PC-9 (cell line): ENCODE measurements at places on chromosomes 1 and 21.
A peak's percentile ranks its signal among the peaks of the same experiment; 100 is the strongest.

- no peak for DNase-seq
These were observed 21.9 kb downstream of the GPR52 start for GRCh38 chr1:174469687-174470086.

DNA sequence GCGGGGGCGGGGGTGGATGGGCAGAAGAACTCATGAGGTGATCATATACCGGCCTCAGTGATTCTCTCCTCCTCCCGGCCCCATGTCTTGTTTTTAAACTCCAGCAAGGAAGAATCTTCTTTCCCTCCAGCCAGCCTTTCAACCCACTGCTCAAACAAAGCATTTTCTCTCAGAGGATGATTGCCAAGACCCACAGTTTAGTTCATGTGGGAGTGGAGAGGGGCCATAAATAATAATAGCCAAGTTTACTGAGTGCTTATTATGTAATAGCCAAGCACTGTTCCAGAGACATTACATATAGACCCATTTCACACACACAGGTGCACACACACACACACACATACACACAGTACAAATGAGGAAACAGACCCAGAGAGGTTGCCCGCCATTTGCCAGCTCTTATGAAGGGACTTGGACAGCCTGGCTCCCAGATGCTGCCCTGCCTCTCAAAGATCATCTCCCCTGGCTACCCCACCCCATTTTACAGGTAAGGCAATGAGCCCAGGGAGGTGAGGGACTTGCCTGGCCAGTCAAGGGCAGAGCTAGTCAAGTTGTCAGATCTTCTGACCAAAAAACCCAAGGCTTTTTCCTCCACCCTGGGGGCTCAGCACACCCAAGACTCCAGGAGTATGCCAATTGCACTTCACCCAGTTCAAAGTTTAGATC lies 18.0 kb upstream of the BCAR3 start:
- DNase-seq = no peak

DNA sequence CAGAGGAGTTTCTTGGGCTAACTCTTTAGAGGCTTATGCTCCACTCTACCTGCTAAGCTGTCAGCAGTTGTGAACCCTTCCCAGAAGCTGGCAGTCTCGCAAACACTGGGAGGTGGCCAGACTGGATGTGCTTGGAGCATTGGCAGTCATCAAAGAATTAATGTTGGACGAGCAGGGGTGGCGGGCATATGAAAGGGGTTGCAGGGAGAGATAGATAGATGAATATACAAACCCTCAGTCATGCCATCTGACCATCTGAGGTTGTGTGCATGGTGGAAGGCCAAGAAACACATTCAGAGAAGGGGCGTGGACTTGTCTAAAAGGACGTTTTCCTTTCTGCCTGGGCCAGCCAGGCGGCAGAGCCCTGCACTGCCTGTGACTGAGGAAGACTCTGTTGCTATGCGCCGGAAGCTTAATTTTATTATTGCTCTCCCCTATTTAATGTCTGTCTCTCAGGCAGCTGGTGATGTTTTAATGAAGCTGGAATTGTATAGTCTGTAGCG lies 164.4 kb downstream of the PBX1 start:
- no peak for DNase-seq

- no peak for DNase-seq
These were observed 120.9 kb downstream of the ATG4C start for GRCh38 chr1:62904856-62905225.

DNA sequence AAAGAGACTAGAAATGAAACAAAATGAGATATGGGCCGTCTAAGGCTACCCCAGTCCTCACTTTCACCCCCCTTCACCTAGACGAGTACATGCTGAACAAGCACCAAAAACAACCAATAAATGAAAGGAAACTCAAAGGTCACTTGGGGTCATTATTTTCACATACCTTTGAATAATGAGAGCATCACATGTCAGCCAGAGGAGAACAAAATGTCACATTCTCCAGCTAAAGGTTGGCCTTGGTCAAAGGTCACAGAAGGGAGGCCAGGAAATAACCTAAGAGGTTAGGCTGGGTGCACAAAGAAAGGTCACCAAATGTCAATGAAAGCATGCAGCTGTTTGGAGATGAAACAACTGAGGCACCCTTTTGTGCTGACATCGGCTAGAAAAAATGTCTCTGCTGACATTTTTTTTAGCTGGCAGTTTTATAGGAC lies 288.7 kb upstream of the USP25 start:
- no peak for DNase-seq

DNA sequence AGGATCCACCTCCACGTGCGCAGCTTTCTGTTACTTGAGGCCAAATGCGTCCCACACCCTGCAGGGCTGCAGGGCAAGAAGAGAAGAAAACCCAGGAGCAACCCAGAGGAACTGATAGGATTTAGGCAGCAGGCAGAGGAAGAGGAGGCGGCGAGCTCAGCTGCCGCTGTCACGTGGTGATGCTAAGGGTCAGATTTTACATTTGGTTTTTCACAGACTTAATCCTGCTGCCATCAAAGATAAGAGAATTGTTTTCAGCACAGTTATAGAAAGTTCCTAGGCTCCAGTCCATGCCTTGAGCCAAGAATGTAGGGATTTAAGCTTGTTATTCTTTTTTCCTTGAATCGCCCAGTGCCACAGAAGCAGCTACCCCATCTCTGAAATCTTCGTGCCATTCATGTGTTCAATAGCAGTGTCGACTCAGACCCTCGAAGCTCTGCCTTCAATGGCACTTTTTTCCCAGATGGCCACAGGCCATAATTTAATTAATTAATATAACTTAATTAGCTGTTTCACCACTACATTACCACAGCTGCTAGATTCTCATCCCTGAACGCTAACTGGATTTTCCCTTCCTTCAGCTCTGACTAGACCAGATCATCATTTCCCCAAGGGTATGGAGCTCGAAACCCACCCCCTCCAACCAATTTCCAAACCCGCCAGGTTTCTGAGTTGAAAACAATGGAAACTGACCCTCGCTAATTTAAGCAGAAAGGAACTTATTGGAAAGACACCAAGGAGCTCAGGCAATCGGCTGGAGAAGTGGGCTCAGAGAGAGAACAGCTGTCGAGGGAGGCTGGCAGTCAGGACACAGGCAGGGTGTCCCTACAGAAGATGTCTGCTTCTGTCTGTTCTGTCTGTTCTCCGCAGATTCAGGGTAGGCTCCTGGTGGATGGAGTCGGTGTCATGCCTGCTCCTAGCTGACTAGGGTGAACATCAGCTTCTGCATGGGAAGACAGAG lies 36.2 kb downstream of the LDLRAP1 start:
- no peak for DNase-seq

- no peak for DNase-seq
These were observed 95.6 kb upstream of the RAB3GAP2 start for GRCh38 chr1:220367833-220368232.

- no peak for DNase-seq
These were observed 106.3 kb downstream of the RNF220 start for GRCh38 chr1:44511363-44511762.

- DNase-seq = peak; percentile 99
These were observed 27.2 kb downstream of the ERI3 start for GRCh38 chr1:44327679-44328491.

DNA sequence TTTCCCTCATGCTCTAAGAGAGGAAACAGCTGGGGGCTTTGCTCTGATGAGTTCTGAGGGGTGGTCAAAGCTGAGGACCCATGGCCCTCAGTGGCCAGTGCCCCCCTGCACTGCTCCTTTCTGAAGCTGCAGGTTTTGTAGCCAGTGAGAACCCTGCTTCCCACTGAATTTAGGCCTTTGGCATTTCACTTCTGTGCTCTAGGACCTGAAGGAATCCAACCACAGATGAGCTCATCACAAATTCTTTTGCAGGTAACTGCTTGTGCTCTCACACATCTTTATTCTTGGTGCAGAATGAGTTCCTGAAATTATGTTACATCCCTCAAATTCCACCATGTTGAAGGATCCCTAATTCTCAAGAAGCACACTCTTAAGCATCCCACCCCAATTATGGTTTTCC lies 248.7 kb upstream of the IRF2BP2 start:
- DNase-seq = no peak

- DNase-seq = no peak
These were observed 371.0 kb downstream of the TGFB2 start for GRCh38 chr1:218715961-218716669.

GRCh38 chr1:213055767-213056166 lies 4.7 kb downstream of the RPS6KC1 start:
- no peak for DNase-seq

GRCh38 chr1:161506336-161507223 lies 1.3 kb downstream of the FCGR2A start:
- DNase-seq = no peak

DNA sequence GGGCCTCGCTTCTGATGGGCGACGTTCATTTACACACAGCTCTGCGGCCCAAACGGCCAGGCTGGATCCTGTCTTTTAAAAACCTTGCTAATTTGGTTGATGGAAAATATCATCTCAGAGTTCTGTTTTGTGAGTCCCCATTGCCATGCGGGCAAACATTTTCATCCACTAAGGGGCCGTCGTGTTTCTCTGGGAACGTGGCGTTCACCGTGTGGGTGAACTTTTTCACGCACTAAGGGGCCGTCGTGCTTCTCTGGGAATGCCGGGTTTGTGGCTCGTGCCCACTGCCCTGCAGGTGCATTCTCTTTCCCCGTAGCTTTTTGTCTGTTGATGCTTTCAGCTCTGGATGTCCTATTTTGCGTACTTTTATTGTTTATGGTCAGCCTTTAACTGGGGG lies 6.8 kb downstream of the COL18A1 start:
- no peak for DNase-seq

- no peak for DNase-seq
These were observed 397.9 kb upstream of the NR5A2 start for GRCh38 chr1:199629624-199630023.

GRCh38 chr1:902802-903201 lies 20.9 kb upstream of the SAMD11 start:
- DNase-seq = no peak

DNA sequence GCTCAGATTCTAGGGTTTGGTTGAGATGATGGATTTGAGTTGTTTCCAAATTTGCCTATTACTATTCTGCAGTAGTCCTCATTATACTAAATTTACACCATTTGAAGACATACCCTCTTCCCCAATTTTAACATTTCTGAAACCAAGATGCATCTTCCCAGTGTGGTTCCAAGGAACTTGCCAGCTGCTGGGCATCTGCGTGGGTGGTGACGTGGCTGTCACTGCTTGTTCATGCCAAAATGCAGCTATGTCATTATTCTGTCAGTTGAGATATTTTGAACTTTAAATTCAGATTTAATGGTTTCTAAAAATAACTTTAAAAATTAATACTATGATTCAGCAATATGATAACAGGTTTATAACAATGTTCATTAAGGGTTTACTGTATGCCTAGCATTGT lies 1.2 kb downstream of the ZFP69 start:
- no peak for DNase-seq

DNA sequence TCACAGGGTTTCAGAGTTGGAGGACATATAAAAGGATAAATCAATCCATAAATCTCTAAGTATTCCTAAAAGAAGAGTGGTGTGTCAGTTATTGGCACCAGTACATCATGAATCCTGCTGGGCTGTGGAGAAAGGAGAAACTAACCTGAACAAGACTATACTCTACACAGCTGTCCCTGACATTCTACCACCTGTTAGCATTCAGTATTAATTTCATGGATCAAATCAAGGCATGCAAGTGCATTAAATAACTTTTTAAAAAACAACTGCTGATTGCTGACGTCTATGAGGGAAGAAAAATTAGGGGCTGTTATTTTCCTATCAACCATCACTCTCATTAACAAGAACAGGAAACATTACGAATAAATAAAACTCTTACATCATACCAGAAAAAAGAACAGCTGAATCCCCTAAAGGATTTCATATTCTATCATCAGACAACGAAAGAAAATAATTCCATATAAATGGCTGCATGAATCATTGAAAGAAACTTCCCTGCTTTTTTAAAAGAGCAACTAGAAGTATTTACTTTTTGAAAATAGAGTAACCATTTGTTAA lies 121.7 kb downstream of the ATF6 start:
- DNase-seq = no peak

DNA sequence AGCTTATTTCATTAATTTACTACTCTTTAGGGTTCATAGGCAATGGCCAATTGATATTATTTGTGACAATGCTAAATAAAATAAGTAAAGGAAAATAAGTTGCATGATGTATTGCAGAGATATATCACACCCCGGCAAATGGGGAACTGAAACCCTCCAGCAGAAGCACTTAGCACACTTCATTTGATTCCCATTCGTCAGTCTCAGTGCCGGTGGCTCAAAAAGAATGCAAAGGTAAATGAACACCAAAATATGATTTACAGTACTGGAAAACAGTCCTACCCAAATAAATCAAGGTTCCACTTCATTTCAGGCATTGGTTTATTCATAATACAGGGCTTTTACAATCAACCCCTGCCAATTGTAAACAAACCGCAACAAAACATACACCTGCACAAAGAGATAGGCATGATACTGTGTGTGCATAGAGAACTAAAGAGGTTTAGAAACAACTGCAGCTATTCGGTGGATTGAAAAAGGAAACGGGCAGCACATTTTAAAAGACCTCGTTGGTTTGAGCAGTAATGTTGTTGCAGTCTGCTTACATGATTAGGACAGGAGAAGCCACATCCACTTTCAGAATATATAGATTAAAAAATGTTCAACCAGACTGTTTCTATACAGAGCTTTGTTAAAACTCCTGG lies 1019.2 kb downstream of the TTLL7 start:
- DNase-seq = no peak

DNA sequence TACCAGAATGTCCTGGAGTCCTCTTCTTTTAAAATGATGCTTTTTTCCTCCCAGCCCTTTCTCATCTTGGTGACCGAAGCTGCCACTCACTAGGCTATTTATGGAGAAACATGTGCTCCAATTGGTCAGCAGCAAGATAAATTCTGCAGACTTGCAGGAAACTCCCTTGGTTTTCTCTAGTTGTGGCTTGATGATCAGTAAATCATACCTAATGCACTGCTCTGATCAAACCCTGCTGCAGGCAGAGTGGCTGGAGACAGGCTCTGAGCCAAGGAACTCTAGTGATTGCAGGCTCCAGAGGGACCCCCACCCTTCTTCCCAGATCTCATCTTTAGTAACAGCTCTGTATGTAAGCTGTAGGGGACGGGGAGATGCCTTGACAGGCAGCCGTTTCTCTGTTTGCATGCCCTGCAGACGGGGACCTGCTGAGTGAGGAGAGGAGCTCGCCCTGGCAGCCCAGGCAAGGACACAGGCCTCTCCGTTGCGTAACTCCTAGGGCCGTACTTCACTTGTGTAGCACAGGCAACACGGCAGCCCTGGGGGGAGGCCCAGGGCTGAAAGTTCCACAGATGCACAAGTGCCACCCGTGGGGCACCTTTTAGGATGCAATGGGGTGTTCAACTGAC lies 14.5 kb downstream of the SLC6A17 start:
- DNase-seq = no peak

DNA sequence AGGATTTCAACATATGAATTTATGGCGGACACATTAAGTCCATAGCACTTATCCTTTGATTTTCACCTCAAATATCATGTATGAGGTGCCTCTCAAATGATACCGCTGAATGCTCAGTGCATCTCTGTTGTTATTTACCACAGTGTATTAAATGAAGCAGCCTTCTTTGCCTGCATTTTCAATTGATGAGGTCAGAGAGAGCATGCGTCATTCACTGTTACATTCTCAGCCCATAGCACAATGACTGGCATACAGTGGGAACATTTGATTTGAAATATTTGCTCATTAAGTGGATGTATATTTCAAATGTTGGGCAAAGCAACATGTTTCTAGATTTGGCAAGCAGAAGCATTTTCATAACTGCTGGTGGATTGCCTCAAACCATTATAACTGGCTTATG lies 45.7 kb downstream of the LRRC7 start:
- DNase-seq = no peak

- DNase-seq = peak; percentile 52
These were observed 44.0 kb downstream of the OPTC start for GRCh38 chr1:203537806-203538464.
